Esophagus squamous epithelium (tissue), 5 donors: ENCODE measurements at places on chromosomes 6 and 20.

GRCh38 chr6:159931112-159931511 lies 37.8 kb upstream of the IGF2R start:
- DNase-seq: no peak

DNA sequence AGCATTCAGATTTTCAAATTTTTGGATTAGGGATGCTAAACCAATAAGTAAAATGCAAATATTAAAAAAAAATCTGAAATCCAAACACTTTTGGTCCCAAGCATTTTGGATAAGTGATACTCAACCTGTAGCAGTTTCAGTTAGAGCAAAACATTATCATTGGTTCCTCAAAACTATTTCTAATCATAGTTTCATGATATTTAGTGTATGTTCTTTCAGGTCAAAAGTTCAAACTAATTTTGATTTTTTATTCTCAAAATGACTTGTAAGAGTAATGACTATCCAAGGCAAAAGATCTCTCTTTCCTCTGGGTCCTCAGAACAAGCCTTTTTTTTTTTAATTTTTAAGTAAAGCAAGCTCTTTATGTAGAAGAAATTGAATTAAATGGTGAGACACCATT lies 64.0 kb upstream of the TFB1M start:
- no peak for DNase-seq

GRCh38 chr6:156464100-156464878 lies 312.9 kb upstream of the ARID1B start:
- DNase-seq: no peak

- no peak for DNase-seq
These were observed 110.9 kb downstream of the ADGRG6 start for GRCh38 chr6:142412658-142413057.

GRCh38 chr6:76840041-76840745 lies 623.1 kb downstream of the HTR1B start:
- no peak for DNase-seq

DNA sequence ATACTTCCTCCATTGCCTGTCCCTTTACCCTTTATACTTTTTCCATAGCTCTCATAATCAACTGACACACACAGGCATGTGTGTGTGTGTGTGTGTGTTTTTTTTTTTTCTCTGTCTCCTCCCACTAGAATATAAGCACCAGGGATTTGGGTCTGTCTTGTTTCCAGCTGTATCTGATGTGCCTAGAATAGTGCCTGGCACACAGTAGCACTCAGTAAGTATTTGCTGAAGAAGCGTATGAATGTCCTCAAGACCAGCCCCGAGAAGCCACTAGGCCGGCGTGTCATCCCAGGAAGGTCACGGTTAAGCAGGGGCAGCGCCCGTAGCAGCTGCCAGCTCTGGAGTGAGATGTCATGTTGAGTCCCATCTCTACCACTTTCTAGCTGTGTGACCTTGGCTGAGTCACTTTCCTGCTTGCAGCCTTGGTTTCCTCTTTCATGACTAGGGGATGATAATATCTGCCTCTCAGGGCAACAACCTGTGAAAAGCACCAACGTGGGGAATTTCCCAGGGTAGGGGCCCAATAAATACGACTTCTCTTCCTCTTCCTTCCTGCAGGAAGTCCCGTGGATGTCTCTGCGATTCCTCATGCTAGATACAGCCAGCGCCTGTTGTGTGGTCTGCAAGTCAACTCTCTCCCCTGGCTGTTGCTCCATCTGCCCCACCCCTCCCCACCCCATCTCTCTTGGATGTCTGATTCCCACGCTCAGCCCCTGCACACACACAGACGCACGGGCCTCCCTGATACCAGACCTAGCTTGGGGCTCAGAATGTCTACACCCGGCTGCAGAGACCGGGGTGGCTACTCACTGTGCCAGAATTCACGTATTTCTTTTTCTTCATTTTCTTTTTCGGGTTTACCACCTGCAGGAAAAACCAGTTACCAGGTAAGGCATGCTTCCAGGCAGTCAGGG lies 58.1 kb downstream of the RAB44 start:
- no peak for DNase-seq

GRCh38 chr20:50980071-50980681 lies 21.6 kb downstream of the MOCS3 start:
- no peak for DNase-seq

GRCh38 chr20:37274851-37275524 lies 13.4 kb upstream of the GHRH start:
- DNase-seq: no peak

GRCh38 chr6:52590152-52590891 lies 13.5 kb upstream of the TRAM2 start:
- DNase-seq: no peak

DNA sequence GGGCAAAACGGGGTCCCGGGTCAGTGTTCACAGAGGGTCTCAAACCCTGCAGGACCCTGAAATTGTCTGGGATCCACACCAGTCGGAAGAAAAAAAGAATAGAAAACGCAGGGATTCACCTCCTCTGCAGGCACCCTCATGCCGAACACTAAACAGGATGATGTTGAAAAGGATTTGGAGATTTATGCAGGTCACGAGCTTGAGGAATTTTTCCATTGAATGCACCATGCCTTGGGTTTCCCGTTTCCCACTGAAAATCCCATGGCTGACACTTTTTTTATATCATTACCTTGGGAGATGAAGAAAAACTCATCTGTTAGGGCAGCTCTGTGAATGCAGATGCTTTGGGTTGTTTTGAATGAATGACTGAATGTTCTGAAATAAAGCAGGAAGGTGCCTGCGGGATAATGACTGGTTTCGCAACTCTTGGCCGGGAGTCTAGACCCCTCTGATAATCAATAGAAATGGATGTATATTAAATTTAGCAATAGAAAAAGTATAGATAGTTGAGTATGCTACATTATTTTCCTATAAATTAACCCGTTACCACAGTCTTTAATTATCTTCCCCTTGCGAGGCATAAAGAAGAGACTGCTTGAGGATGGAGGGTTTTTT lies 147.5 kb upstream of the AFDN start:
- DNase-seq: no peak

GRCh38 chr20:9368893-9369292 lies 145.5 kb upstream of the LAMP5 start:
- DNase-seq: no peak

DNA sequence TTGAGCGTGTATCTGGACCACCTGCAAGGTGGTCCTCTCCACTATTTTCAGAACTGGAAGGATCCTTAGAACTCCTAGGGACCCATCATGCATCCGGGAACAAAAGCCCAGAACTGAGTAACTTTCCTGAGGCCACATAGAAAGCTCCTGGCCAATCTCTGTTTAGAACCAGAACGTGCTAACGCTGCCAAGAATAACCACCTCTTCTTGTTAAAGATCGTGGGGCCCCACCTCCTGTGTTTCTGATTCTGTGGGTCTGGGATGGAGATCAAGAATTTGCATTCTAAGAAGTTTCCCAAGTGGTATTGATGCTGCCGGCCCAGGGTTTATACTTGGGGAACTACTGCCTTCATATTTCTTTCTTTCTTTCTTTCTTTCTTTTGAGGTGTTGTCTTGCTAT lies 13.3 kb downstream of the CD40 start:
- DNase-seq: no peak

GRCh38 chr6:7513529-7513928 lies 27.9 kb upstream of the DSP start:
- no peak for DNase-seq

DNA sequence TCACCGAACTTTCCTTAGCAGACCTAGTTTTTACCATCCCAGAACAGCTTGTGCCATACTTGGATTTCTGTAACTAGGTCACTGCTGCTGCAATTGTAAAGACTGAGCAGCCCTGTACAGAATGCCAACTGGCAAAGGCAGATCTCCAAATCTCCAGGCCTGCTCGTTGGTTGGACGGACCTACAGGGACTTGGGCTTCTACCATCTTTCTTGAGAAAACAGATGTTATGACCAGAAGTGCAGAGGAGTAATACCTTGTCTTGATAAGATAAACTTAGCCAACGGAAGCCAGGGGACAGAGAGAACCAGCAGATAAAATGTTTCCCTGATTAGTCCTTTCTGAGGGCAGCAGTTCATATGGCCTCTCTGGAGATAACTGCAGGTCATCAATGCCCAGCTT lies 304.1 kb downstream of the RFPL4B start:
- DNase-seq: no peak

DNA sequence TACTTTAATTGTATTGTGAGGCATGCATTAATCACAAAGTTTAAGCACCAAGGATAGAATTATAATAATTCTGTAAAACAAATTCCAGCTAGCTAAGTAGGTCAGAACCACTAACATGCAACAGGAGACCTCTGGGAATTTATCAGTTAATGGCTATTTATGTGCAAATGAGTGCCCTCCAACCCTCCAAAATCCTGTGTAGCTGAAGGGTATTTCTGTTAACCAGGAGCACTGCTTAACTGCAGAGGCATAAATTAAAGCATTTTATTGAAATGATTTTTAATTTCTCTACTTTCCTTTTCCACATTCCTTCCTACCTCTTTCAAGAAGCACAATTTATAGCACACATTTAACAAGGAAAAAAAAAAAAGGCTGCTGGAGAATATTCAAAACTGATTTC lies 77.0 kb downstream of the MMS22L start:
- no peak for DNase-seq

- DNase-seq: no peak
These were observed 3.4 kb downstream of the MED20 start for GRCh38 chr6:41917528-41917927.

DNA sequence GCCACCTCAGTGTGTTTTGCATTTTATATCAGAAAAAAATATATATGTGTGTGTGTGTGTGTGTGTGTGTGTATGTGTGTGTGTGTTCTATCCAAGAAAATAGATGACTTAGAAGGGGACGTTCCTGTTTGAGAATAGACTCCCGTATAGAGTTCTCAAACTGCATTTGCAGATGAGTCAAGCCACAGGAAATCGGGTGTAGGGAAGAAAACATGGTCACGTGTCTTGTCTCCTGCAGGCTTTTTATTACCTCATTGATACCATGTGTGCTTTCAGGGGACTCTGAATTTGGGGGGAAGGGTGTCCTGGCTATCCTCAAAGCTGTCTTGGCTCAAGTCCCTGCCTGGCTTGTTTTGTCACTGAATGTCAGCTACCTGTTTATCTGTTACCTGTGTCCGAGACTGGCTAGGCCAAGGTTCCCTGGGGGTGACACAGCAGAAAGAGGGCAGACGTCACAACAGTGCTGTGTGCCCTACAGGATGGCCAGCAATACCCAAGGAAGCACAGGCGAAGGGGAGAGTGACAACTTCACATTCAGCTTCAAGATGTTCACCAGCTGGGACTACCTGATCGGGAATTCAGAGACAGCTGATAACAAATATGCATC lies 55.7 kb upstream of the NOP56 start:
- no peak for DNase-seq

GRCh38 chr6:34425498-34426410 lies at the start of gene RPS10:
Gene RPS10, minus strand, starts transcription at chr6:34426069. Its CDS starts 848 bp downstream, at chr6:34425221.
- DNase-seq: peak; percentile 54

GRCh38 chr6:68679399-68679798 lies 44.3 kb downstream of the ADGRB3 start:
- DNase-seq: no peak

GRCh38 chr6:90086517-90086916 lies 192.2 kb downstream of the GJA10 start:
- DNase-seq: no peak

GRCh38 chr20:53737396-53738038 lies 143.9 kb upstream of the ZNF217 start:
- no peak for DNase-seq

GRCh38 chr6:45652416-45652815 lies 274.7 kb upstream of the SUPT3H start:
- DNase-seq: no peak

GRCh38 chr6:158387036-158387435 lies 74.8 kb downstream of the TULP4 start:
- DNase-seq: no peak

DNA sequence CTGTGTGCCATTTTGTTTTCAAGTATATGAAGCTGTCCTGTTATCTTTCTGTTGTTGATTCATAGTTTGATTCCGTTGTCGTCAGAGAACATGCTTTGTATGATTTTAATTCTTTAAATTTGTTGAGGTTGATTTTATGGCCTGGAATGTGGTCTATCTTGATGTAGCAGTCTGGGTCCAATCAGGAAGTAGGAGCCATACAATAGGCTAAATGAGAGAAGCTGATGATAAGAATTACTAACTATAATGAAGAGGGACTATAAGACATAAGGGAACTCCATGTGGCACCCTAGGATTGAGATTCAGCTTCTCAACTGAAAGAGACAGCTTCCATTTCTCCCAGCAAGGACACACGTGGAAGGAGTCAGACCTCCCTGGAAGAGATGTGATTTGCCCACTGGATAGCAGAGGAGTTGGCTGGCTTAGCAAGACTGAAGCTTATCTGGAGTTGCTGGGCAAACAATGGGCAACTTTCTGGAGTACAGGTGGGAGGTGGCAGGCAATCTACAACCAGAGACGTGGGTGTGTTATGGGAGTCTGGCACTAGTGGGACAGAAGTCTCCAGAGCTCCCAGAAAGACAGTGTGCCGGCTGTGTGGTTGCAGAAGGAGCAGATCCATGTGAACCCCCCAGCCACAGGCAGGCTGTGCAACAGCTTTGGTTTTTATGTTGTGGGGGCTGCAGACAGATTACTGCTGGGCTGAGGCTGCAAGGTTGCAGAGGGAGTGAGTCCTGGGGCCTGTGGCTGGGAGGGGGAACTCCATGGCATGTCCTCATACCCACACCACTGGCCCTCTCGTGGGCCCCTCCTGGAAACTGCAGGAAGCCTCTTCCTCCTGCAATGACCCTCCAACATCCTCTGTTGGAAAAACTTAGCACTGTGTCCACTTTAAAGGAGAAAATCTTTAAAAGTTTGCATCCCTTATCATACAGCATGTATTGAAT lies 7.1 kb downstream of the ZNF831 start:
- DNase-seq: no peak

GRCh38 chr6:51778666-51779065 lies 308.7 kb downstream of the PKHD1 start:
- no peak for DNase-seq

GRCh38 chr6:22980446-22980845 lies 411.1 kb downstream of the HDGFL1 start:
- no peak for DNase-seq

- DNase-seq: no peak
These were observed at the start of gene SLC44A4 for GRCh38 chr6:31878726-31879125. Gene SLC44A4, minus strand, starts transcription at chr6:31878997. Its CDS starts 17 bp downstream, at chr6:31878980.

DNA sequence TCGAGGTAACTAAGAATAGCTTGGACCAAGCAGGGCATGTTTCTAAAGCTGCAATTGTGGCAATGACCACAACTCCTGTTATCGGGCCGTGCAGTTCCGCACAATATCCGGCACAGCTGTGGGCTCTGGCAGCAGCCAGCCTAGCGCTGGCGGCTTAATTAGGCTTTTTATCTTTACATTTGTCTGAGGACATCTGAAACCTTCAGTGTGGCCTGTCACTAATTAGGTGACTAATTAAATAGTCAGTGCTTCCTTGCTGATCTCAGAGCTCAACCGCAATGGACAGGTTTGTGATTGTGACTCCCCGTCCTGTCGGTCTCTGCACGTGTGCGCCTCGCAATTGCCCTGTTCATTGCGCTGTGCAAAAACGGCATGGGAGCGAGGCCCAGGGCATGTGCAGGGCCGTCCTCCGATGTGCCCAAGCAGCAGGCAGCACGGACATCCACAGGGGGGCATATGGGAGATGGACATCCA lies 134.8 kb upstream of the INSM1 start:
- DNase-seq: no peak

- no peak for DNase-seq
These were observed 728.3 kb downstream of the EPHA7 start for GRCh38 chr6:92690997-92691599.
